M059J (cell line): ENCODE measurements at places on chromosomes 4 and X.

DNA sequence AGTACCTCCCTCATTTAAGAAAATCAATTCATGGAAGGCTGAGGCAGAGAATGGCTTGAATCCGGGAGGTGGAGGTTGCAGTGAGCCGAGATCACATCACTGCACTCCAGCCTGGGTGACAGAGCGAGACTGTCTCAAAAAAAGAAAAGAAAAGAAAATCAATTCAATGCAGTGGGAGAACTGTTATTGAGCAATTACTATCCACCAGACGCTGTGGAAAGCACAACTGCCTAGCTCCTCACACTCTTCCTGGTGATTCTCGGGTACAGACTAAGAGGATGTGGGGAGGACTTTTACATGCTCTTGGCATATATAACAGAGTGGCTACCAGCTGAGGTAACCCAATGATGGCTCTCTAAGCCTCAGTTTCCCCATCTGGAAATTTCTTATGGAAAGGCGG, 2.7 kb upstream of the TMSB4X start:
- no peak for DNase-seq

DNA sequence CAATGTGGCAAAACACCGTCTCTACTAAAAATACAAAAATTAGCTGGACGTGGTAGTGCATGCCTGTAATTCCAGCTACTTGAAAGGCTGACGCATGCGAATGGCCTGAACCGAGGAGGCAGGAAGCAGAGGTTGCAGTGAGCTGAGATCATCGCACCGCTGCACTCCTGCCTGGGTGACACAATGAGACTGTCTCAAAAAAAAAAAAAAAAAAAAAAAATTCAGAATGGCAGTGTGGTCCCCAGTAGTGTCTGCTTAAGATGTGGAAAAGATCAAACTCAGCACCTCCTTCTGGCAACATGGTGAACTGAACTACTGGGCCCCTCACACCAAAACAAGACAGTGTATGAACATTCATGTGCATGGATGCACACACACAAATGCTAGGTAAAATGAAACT, 32.2 kb downstream of the SMS start:
- peak; percentile 82 for DNase-seq

- DNase-seq: no peak
Observed at GRCh38 chr4:129808242-129808641, 712.3 kb downstream of the C4orf33 start.

GRCh38 chrX:119132961-119133360, 5.3 kb upstream of the KIAA1210 start:
- no peak for DNase-seq

DNA sequence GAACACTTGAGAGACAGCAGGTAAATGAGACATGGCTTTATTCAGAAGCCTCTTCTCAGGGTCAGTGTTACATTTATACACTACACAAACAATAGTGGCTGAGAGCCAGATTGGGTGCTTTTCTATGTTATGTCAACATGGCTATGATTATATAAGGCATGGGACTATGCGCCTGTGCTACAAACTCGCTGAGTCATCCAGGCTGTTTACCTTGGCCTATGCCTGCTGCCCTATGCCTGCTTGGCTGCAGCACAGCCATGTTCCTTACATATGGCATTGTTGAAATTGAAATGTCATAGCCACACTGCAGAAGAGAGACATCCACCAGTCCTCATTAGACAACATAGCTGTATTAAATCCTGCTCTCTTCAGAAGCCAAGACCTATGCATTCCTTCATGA, 236.3 kb upstream of the NWD2 start:
- peak; percentile 50 for DNase-seq

DNA sequence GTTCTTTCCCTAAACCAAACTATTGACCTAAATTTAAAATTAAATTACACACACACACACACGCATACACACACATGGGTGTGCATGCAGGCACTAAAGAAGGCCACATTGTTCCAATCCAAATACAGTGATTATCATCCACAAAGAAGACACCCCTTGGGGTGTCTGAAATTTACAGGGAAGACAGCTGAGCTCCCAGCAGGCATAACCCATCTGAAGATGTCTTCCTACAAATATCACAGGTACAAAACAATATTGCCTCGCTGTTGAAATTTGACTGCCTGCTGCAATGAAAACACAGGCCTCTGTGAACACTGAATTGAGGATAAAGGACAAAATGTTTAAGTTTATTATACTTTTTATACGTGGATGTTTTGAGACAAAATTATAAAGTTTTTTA, 50.2 kb upstream of the SLC7A11 start:
- no peak for DNase-seq

DNA sequence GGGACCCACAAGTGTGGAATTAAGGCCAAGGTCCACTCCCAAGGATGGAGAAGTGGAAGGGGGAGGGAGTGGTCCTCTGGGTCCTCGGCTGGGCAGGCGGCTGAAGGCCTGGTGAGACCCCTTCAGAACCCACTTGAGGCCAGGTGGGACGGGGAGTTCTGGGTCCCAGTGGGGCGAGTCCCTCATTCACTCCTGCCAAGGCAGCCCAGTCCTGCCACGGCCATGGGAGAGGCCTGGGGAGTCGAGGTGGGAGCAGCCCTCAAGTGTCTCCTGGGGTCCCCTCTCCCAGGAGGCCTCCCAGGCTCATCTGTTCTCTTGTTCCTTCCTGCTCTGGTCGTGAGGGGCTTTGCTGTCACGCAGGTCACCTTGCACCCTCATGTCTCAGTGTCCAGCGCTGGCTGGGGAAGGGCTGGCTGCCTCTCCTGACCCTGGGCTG, 6.1 kb upstream of the SH3BP2 start:
- no peak for DNase-seq

DNA sequence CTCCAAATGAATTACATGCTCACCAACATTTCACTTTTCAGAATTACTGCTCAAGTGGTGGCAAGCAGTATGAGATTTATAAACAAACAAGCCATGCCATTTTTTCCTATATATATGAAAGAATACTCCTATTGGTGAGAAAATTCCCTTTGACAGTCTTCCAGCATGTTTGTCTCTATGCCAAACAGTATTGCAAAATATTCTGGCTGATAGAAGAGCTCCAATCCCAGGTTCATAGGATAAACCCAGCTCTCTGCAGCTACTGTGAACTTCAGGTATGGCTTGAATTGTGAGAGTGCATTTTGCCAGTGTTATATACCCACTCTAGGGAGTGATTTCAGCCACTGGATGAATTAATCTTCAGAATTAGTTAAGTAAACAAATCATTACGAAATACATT, 108.8 kb downstream of the MAGEC2 start:
- no peak for DNase-seq
